IPS DF 6.9 (cell line): ENCODE measurements at places on chromosomes 2 and 18.

- no peaks in the 10 kb centered on the region; the same call in 1 of the 2 replicates for H3K36me3 ChIP-seq
- H3K4me1 ChIP-seq: no peaks in the 10 kb centered on the region; the same call in 1 of the 2 replicates
- no peak overlapping the region for H3K4me3 ChIP-seq
- no peak for DNase-seq
These were observed 11.7 kb downstream of the ZAP70 start for GRCh38 chr2:97724946-97725688.

GRCh38 chr18:58590254-58590653, 38.6 kb downstream of the ALPK2 start:
- H3K4me1 ChIP-seq: no peaks in the 10 kb centered on the region
- no peaks in the 10 kb centered on the region for H3K27me3 ChIP-seq
- no peak for DNase-seq
- H3K27ac ChIP-seq: no peak overlapping the region
- H3K4me3 ChIP-seq: no peak overlapping the region

DNA sequence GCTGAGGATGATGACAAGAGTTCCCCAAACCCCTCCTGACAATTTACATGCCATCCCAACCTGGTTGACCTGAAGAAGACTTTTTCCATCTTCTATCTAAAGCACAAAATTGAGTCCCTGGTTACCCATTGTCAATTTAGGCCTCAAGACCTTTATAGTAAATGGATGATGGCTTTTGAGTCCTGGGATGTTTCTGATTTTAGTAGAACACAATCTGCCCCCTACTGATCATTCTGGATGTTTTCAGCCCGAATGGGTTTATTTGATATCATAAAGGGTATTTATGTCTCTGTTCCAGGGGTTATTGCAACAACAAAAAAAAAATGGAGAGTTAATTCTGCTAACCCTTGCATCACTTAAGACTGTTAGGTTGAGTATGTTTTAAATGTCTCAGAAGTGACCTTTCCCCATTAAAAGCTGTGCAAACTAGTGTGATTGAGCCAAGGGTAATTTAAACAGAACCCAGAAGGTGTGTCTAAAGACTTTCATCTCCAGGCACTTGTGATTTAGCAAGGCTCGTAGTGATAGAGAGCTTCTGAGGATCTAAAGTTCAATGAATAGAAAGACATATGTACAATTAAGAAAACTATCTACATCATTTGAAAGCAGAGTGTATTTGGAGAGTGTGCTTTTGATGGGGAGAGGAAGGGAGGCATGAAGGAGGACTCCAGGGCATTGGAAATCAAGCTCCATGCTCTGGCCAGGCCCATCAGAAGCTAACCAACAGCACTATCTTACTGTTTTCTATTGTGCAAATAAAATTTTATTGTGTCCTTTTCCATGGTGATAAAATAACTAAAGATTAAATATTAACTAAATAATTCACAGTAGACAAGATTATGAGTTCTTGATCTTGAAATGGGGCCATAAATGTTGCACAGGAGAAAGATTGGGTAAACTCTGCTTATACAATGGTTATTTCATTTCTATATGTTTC, 96.6 kb upstream of the NOSTRIN start:
- no peak overlapping the region for H3K27ac ChIP-seq
- H3K4me1 ChIP-seq: no peaks in the 10 kb centered on the region
- no peaks in the 10 kb centered on the region for H3K27me3 ChIP-seq

DNA sequence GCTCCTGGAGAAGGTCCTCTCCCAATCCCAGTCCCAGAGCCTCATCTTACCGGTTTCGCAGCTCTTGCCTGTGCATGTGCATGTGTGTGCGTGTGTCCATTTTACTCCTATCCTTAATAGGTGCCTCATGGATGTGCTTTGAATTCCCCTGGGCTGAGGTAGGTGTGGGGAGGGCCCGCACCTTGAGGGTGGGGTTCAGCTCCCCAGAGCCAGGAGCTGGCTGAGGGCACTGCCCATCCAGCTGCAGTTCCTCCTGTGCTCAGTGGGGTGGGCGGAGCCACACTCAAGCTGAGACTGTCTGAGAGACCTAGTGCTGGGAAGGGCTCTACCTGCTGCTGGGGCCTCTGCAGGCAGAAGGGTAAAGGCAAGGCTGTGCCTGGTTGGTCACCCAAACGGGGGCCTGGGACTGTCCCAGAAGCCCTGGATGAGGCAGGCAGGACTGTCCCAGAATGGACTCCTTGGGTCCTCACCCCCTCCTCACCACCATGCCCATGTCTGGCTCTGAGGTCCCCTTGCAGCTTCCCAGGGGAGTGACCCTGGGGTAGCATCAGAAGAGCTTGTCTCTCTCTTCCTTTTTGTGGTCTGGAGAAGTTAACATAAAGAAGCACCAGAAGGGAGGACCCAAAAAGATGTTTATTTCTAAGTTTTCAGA, 8.9 kb downstream of the GDF7 start:
- no peak overlapping the region for H3K27ac ChIP-seq
- peaks cover 16% of the 10 kb centered on the region for H3K4me1 ChIP-seq
- DNase-seq: no peak
- H3K36me3 ChIP-seq: no peaks in the 10 kb centered on the region
- no peak overlapping the region for H3K4me3 ChIP-seq

GRCh38 chr2:102117472-102117858, 25.1 kb upstream of the IL1R1 start:
- no peak for DNase-seq
- H3K36me3 ChIP-seq: no peaks in the 10 kb centered on the region; the same call in 1 of the 2 replicates
- H3K27me3 ChIP-seq: no peaks in the 10 kb centered on the region
- H3K4me3 ChIP-seq: no peak overlapping the region
- H3K4me1 ChIP-seq: no peaks in the 10 kb centered on the region
- H3K27ac ChIP-seq: no peak overlapping the region

DNA sequence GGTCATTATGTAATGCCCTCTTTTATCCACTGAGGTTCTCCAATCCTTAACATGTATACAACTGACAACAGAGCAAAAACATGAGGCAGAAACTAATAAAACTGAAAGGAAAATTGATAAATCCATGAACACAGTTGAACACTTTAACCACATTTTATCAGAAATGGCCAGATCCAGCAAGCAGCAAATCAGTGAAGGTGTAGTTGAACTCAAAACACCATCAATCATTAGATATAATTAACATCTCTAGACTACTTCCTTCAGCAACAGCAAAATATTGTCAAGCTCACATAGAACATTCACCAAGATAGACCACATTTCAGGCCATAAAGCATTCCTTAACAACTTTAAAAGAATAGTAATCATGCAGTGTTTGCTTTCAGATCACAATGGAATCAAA, 72.9 kb downstream of the HS6ST1 start:
- no peak overlapping the region for H3K27ac ChIP-seq
- no peaks in the 10 kb centered on the region for H3K4me1 ChIP-seq
- H3K36me3 ChIP-seq: no peaks in the 10 kb centered on the region
- no peak overlapping the region for H3K4me3 ChIP-seq
- no peaks in the 10 kb centered on the region for H3K27me3 ChIP-seq

GRCh38 chr2:70240599-70240998, 7.8 kb downstream of the TIA1 start:
- no peak overlapping the region for H3K27ac ChIP-seq
- H3K27me3 ChIP-seq: no peaks in the 10 kb centered on the region
- DNase-seq: no peak
